ENCODE measurements at places on chromosomes 6 and 20.

DNA sequence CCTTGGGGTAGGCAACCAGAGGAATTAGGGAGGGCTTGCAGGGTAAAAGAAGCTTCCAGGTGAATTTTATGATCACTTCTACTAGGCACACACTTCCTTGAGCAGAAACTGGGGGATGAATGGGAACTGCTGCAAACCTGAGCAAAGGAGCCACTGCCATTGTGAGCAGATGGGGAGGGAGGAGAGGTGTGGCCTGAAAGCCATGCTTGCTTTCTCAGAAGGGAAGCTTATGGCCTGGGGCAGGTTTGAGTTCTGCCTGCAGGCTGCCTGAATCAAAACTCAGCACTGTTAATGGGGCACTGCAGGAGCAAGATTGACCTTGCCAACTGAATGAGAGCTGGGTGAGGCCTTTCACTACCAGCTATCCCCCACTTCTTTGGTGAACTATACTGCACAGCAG is 328.1 kb downstream of the NKAIN2 start:
- DNase-seq: no peak

DNA sequence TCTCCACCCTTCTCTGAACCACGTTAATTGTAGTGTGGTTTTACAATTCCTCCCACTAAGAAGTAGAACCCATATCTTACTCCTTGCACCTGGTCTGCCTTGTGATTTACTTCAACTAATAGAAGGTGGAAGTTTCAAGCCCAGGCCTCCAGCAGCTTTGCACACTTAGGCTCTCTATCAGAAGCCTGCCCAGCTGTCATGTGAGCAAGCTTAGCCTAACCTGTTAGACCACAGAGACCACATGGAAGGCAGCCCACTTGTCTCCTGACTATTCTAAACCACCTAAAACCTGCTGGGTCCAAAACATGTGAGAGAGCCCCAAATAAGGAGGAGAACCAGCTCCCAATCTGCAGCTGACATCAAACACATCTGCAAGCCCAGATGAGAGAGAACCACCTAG is 127.6 kb upstream of the BTBD3 start:
- DNase-seq: no peak

DNA sequence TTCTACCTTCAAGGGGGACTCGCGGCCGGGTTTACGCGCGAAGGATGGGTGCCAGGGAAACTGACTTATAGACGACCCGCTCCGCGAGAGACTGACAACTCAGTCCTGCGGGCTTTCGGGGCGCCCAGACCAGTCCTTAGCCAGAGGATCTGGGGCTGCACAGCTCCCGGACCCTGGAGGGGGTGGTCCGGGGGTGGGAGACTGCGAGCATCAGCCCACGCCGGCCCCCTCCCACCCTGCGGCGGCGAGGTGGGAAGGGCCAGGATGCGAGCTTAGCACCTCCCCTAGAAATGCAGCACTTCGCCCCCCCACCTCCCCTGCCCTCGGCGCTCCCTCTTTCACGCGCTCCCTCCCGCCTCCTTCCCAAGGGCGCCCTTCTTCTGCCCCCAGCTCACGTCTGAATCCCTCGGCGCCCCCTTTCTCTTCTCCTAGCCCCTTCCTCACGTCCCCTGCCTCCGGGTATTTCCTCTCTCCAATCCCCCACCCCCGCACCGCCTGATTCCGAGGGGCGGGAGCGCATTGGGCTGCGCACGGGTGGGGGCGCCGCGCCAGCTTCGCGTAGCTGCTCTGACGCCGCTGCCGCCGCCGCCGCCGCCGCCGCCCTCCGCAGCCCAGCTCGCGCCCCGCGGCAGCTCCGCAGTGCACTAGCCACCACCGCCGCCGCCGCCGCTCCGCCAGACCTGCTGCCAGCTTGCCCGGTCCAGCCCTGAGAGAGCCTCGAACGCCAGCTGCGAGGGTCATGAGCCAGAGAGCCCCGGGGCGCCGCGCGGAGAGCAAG is at the start of gene SLC32A1:
TSS of gene SLC32A1 (plus strand) at position 639 of the 778 bp plus-strand sequence. CDS start 239 bp downstream, outside the sequence.
- no peak for DNase-seq

- no peak for DNase-seq
Measured at GRCh38 chr6:101296169-101296960, 97.1 kb upstream of the GRIK2 start.

DNA sequence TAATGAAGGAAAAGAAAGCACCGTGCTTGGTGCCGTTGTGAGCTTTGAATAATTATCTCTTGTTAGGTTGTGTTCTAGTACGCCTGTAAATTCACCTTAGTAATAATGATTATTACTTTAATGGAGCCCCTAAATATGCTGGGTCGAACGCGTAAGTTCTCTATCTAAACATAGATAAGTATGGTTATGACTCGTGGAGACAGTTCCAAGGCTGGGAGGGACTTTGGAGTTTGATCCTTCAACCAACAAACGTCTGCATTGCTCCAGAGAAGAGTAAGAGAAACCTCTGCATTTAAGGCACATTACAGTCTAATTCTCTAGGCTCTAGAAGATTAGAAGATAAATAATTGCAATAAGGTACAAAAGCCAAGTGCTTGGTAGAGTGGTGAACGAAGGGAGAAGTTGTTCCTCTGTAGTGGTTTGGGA is 514 bp downstream of the ACOT13 start:
- DNase-seq: no peak

GRCh38 chr6:27478141-27478705 is 5.3 kb upstream of the ZNF184 start:
- DNase-seq: no peak

DNA sequence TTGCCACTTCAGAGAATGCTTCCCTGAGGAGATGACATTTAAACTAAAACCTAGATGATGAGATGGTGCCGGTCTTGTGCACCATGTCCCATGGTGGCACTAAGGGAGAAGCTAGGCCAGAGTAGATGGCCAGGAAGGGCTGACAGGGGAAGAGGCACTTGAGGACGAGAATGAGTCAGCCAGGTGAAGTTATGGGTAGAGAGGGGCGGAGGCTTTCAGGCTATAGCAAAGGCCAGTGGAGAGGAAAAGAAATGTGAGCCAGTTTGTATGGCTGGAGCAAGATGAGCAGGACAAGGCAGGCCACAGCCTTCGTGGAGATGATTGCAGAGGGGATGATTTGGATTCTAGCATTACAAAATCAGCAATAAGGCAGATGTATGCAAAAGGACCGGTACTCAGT is 44.7 kb upstream of the ADGRF4 start:
- no peak for DNase-seq

DNA sequence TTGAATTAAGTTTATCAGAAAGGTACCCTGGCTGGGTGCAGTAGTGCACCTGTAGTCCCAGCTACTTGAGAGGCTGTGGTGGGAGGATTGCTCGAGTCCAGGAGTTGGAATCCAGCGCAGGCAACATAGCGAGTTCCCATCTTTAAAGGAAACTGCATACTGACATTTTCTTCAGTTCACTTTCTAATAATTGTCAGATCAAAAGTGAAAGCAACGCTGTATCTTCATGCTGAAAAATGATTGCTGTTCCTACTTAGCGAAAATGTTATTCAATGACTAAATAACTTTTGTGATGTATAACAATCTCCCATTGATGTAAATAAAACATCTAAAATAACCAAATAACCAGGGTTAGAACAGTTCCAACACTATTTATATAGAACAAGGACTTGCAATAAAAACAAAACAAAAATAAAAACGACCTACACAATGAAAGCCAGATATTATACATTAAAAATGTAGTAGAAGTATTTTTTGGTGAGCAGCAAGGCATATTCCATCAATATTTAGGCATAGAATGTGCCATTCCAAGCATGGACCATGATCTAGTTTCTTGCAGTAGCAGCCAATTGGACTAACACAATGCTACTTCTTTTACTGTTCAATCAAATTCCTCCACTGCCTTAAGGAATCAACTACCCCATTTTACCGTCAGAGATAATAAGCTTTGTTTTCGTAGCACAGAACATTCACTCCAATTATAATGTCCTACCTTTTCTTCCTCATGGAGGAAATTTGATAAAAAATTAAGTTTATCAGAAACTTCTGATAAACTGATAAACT is 1.5 kb downstream of the LATS1 start:
- DNase-seq: no peak

DNA sequence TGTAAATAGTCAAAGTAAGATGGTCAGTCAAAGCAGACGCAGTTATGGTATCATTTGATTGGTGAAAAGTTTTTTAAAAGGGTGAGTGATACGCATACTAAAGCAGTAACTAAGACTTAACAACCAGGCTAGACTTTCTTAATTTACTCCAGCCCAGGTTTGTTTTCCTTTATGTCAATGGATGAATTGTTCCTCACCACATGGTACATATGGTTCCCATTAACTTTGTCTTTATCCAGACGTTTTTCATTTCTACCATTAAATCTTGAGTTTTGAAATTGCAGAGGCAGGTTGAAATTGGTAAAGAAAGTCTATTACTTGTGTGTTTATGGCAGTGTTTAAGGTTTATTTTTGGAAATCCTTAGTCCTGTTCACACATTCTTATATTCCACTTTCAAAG is 98.5 kb upstream of the SCGN start:
- DNase-seq: no peak

DNA sequence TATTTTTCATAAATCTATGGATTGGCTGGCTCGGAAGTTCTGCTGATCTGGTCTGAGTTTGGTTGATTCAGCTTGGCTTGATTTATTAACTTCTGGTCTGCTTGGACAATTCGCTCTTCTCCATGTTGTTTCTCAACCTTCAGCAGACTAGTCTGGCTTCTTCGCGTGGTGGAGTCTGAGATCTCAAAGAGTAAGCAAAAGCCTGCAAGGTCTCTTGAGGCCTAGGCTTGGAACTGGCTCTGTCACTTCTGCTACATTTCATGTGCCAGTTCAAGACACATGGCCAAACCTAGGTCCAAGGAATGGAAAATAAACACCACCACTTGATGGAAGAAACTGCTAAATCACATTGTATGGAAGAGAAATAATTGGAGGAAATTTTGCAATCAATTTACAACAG is 115.1 kb upstream of the JAG1 start:
- DNase-seq: no peak

- no peak for DNase-seq
Measured at GRCh38 chr6:71388068-71388744, 99.6 kb downstream of the OGFRL1 start.

- no peak for DNase-seq
Measured at GRCh38 chr20:58310291-58310782, 822 bp downstream of the RAB22A start.

GRCh38 chr20:57387945-57388371 is 3.2 kb upstream of the RBM38 start:
- no peak for DNase-seq

- no peak for DNase-seq
Measured at GRCh38 chr20:39278230-39278788, 316.2 kb downstream of the DHX35 start.

- DNase-seq: no peak
Measured at GRCh38 chr6:37433657-37434271, 743 bp downstream of the CMTR1 start.

DNA sequence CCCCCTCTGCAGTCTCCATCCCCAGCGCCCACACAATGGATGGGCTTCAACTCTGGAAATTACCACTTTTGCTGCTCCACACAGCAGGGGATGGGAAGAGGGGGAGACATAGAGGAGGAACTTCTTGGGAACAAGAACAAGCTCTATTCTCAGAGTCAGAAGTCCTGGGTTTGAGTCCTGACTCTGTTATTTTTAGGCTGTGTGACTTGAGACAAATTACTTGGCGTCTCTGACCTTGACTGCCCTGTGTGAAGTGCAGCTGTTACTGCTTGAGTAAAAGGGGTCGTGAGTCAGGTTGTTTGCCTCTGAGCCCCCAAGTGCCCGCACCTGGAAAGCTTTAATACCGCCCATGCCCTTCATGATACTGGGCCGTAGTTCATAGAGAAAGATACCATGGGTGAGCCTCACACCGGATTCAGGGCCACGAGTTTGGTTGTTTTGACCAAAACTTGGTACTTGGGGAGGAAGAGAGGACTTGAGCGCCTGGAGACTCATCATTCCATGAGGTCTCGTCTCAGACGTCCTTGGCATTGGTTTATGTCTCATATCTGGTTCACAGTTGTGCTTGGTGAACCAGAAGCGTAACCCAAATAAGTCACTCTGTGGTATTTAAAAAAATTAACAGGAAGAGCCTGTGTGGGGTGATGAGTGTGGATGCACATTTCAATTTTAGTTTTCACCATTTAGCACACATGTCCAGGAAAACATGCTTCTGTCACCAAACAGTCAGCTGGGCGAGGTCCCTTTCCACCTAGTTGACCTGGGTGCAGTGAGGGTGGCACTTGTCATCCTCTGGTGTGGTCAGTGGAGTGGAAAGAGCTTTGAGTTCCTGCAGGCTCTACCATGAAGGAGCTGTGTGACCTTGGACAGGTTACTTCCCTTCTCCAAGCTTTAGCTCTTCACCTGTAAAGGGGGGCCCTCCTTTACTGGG is 75.6 kb downstream of the CDC5L start:
- no peak for DNase-seq

- DNase-seq: no peak
Measured at GRCh38 chr6:25486550-25486949, 165.5 kb upstream of the SCGN start.

DNA sequence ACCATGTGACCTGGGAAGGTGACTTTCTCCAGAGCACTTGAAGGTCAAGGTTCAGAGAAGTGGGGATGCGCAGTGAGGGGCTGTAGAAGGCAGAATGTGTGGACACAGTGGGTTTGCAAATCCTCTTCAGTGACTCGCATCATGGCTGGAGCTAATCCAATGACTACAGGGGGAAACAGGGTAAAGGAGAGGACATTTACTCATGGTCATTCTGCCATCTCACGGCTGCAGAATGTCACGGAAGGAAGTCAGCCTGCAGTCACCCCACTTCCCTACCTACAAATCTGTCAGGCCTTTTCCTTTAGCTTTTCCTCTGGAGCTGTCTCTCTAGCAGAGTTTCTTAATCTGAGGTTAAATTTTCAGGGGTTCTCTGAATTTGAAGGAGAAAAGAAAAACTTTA is 337.6 kb downstream of the CDC5L start:
- no peak for DNase-seq

GRCh38 chr20:11041396-11041795 is 367.6 kb upstream of the JAG1 start:
- no peak for DNase-seq

DNA sequence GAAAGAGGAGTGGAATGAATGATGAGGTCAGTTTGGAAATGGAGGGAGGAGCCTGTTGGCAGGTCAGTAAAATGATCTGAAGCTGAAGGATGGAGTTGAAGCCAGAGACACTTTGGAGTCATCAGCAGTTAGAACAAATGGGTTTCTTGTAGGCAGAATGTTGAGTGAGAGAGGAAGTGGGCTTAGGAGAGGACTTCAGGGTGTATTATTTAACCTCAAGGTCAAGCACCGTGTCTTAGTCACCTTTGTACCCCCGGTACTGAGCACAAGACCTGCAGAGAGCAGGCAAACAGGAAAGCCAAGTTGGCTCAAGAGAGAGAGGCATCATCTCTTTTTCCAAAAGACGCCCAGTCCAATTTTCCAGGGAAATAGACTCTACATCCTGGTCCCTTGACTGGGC is 23.3 kb downstream of the C20orf173 start:
- DNase-seq: no peak
